ENCODE measurements at places on chromosomes 2 and 18. TPM values are rescaled to one million over a fixed set of nuclear protein-coding genes. Genes with fewer than 3 reads are reported as not detected.

Gene CCDC85A
- not detected for total RNA-seq

Gene PTPRM
- 12.6 TPM for total RNA-seq

Gene ABCB11
- total RNA-seq: not detected

Gene CD28
- not detected for total RNA-seq

Gene ASB18
- not detected for total RNA-seq

Gene SCN1A
- 39.4 TPM for total RNA-seq

Gene GTF2A1L
- total RNA-seq: not detected

Gene TANC1
- total RNA-seq: 2.3 TPM

Gene C2orf92
- total RNA-seq: 4.9 TPM

Gene SDC1
- 47.5 TPM for total RNA-seq

Gene NDUFAF7
- total RNA-seq: 39.4 TPM

Gene STEAP3
- total RNA-seq: 12.8 TPM

Gene IL1F10
- not detected for total RNA-seq

Gene LRP2
- total RNA-seq: 0.15 TPM

Gene FAM237A
- not detected for total RNA-seq

Gene MOCOS
- total RNA-seq: 15.4 TPM

Gene CYP1B1
- not detected for total RNA-seq

Gene WNT10A
- total RNA-seq: not detected

Gene RESP18
- total RNA-seq: not detected

Gene ATP8B1
- total RNA-seq: 4.0 TPM

Gene HTR2B
- not detected for total RNA-seq

Gene SLC38A11
- total RNA-seq: 9.2 TPM

Gene INPP5D
- total RNA-seq: 17.7 TPM

Gene DSG1
- total RNA-seq: not detected

Gene SKOR2
- total RNA-seq: not detected

Gene FEZ2
- total RNA-seq: 59.1 TPM

Gene KATNAL2
- total RNA-seq: not detected

Gene RGPD4
- not detected for total RNA-seq

Gene NEMP2
- total RNA-seq: 7.8 TPM

Gene SNED1
- 0.15 TPM for total RNA-seq

Gene IL1R1
- total RNA-seq: 48.3 TPM

Gene SLC16A14
- total RNA-seq: not detected

Gene MALT1
- 58.3 TPM for total RNA-seq

Gene ADRA2B
- total RNA-seq: not detected

Gene BOLL
- total RNA-seq: not detected

Gene TMEM163
- not detected for total RNA-seq

Gene SLC23A3
- 0.38 TPM for total RNA-seq

Gene RPL31
- 4,246 TPM for total RNA-seq

Gene REG1B
- not detected for total RNA-seq

Gene SKA1
- 28.3 TPM for total RNA-seq

Gene ZNF2
- 6.1 TPM for total RNA-seq

Gene RIT2
- not detected for total RNA-seq

Gene IRS1
- total RNA-seq: 8.7 TPM

Gene CABYR
- 0.38 TPM for total RNA-seq

Gene MPHOSPH10
- 201 TPM for total RNA-seq

Gene STRADB
- 66.6 TPM for total RNA-seq

Gene KHK
- total RNA-seq: 40.9 TPM

Gene NYAP2
- total RNA-seq: not detected

Gene HAAO
- 42.7 TPM for total RNA-seq
